Activated CD4-positive, alpha-beta memory T cell treated with anti-CD3 and anti-CD28 coated beads, Interleukin-2, amount 10 ng/mL, durations not matched to agents 7 days and 5 days (primary cell): ENCODE measurements at places on chromosomes 7 and 10. TPM values are rescaled to one million over a fixed set of nuclear protein-coding genes. Genes with fewer than 3 reads are reported as not detected.

CALHM1 gene
- total RNA-seq: 0.73 TPM

DNA sequence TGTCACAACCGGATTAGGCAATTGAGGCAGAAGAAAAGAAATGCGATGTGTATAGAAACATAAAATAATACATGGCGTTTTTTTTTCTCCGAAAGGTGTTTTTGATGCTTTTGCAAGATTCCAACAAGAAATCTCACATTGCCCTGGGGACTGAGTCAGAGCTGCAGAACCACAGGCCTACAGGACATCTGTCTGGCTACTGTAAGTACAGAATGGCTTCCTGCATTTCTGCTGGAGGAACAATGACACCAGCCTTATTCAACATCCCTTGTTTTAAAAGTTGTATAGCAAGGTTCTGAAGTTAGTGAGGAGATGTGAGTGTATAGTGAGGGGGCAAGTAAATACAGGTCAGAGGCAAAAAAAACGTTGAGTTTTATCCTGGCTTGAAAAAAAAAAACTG is 256.4 kb downstream of the ABCA13 start:
- no peak for DNase-seq

- DNase-seq: no peak
Measured at GRCh38 chr7:80588591-80588990, 49.9 kb upstream of the CD36 start.

SLC4A2 gene
- 94.6 TPM for total RNA-seq

DNA sequence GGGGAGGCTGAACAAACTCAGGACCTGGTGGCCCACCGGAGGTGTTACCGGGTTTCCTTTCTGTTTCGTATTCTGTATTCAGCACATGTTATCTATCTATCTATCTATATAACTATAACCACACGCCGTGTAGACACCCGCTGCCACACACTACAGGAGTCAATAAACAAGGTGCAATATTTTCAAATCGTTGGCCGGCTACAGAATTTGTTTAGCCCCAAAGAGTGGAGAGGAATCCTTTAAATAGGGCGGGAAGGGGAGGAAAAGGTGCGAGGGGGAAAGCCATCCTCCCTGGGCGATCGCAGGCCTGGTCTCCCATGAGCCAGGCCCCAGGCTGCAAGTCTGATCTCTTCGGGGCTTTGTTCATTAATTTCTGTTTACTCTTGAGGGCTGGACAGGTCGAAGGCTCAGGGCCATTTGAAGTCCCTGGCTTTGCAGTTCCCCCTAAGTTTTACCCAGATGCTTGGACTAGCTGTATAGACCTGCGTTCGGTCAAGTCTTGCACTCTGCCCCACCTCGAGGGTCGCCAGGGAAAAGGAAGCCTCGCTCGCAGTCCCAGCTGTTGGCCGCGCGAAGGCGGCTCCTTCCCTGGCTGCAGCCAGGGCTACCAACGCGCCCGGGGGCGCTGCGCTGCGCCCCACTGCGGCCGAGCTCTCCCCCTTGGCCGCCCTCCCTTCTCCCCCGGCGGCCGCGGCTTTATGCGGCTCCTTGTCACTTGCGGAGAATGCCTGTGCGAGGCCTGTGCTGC is 3.8 kb downstream of the NKX2-3 start:
- no peak for DNase-seq

- DNase-seq: no peak
Measured at GRCh38 chr7:78760620-78761355, 692.7 kb downstream of the MAGI2 start.

GRCh38 chr10:75426880-75427279 is 4.5 kb upstream of the LRMDA start:
- no peak for DNase-seq
